HepG2 (cell line): ENCODE measurements at places on chromosomes 3 and 15. TPM values are rescaled to one million over a fixed set of nuclear protein-coding genes. Genes with fewer than 3 reads are reported as not detected.

Gene FBLN2
- not detected in 2 replicates for total RNA-seq

DNA sequence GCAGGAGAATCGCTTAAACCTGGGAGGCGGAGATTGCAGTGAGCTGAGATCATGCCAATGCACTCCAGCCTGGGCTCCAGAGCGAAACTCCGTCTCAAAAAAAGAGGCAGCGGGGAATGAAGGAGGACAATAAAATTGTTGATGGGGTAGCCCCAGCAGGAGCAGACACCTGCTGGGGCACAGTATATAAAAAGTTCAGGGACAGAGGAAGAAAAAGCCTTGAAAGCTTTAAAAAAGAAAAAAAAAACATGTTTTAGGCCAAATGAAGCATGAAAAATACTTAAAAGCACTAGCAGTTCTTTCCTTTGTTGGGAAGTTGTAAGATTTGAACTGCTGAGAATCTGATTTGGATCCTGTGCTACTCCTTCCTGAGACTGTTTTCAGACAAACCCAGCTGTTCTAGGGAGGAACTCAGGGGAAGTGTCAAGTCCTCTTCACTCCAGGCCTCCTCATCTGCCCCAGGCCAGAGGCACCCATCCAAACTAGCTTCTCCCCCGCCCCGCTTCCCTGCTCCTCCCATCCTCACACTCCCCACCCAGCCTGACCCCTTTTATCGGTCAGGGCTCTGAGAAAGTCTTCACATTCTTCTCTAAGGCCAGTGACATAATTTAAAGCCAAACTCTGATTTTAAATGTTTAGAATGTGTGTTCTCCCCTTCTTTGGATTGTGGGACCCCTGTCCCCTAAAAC is 4.9 kb downstream of the IL17RD start:
- DNase-seq: no peak

DNA sequence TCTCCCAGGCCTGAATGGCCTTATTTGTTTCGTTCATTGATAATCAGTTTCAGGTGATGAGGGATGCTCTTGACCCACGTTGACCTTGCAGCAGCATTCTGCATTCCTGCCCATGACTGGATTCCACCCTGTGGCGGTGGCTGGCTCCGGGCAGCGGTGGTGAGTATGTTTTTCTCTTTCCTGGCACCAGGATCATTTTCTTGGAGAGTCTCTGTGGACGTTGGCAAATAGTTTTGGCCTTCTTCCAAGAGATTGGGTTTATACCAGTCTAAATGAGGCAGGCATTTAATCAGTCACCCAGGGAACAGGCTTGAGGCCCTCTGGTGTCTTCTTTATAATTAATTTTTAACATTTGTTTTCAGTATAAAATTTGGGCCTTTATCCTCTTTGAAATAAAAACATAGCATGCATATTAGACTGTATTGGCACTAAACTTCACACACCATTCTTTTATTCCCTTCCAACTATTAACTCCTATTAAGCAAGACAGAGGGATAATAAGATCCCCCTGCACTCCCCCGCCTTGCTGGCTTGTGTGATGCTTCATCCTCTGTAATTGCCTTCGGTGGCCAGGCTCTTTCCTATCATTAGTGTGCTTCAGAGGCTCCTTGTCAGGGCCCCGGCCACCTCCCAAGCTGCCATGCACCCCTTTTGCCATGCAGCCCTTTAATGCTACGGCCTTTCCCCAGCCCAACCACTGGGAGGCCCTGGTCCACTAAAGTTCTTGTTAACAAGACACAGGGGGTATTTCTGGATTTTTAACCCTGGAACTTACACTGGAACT is 176.2 kb upstream of the TOPAZ1 start:
- no peak for DNase-seq

- no peak for DNase-seq
Observed at GRCh38 chr3:183151086-183151485, 11.4 kb downstream of the LAMP3 start.

DNA sequence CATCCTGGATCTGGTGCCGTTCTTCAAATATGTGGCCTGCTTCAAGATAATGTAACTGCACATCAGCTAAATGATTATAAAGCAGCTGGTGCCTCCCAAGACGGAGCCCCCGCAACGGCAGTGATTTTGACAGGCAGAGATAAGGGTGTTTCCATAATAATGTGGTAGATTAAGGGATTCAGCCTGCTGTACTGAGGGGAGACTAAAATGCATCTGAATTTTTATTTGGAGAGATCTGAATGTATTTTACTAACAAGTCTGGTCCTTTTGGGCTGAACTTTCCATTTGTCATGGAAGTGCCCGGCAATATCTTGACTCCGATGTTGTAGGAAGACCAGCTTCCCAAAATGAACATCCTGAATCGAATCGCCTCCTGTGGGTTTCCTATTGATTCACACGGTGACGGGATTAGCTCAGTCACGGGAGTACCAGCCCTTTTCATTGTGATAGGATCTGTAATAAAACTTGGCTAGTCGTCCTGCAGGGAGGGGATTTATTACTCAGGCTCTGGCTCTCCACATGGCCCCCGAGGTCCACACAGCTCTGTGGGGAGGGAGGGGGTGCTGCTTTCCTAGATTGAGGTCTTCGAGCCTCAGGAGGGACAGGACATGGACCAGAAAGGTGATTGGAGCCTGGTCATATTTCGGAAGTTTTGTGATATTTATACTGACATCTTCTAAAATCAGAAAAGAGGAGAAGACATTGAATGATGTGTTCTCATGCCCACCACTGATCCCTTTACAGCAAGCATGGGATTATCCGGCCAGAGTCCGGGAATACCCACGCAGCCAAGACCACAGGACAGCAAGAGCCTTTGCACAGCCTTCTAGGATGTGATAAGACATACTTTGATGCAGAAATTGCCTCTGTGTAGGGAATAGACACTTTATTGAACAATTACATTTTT is 2.5 kb upstream of the PCSK6 start:
- DNase-seq: no peak

Gene FMN1
- 0.60 and 0.81 TPM in 2 replicates for total RNA-seq

DNA sequence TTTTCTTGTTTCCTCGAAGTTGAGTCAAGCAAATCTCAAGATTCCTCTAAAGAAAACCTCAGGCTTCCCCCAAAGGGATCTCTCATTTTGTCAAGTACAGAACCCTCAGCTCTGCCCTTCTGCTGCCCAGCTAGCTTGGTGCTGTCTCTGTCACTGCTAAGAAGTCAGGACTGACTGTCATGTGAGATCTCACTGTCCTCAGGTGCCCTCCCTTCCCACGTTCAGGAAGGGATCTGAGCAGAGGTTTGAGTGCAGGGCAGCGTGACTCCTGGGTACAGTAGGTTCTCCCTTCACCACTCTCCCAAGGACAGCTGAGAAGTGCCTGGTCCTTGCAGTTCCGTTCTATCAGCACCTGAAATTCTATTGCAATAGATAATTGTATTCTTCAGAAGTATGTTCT is 229.7 kb downstream of the SLCO3A1 start:
- DNase-seq: no peak

DNA sequence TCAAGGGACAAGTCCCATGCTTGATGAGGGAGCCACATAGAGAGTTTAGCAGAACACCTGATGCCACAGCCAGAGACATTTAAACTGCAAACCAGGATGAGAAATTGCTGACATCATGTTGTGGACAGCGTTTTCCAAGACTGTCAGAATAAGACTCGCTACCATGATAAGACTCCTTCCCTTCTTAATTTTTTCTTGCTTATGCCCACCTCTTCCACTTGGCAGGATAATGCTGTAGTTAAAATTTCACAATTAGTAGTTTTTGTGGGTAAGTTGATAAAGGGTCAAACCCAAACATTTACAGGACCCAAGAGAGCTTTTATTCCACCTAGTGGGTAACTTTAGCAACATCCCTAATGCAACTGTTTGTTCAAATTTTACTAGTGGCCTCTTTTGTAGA is 3.0 kb upstream of the PIAS1 start:
- no peak for DNase-seq

Gene FOXL2
- not detected in 2 replicates for total RNA-seq

DNA sequence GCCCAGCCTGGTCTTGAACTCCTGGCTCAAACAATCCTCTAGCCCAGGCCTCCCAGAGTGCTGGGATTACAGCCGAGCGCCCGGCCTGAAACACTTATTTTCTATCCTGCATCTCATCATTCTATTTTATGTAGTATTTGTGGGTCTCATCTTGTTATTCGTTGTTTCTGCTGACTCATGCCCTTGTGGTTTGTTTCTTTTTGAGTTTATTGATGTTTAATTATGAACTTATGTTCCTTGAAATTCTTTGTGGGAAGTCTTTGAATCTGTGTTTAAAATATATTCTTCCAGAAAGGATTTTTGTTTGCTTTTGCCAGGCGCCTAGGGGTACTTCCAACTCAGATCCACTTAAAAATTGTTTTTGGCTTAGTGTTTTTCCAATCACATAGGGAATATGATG is 78.3 kb upstream of the C15orf39 start:
- no peak for DNase-seq

GRCh38 chr3:197426121-197426566 is 127.7 kb upstream of the DLG1 start:
- no peak for DNase-seq

Gene STRA6
- 0.81 and 2.1 TPM in 2 replicates for total RNA-seq

Gene RTP1
- total RNA-seq: not detected in 2 replicates

DNA sequence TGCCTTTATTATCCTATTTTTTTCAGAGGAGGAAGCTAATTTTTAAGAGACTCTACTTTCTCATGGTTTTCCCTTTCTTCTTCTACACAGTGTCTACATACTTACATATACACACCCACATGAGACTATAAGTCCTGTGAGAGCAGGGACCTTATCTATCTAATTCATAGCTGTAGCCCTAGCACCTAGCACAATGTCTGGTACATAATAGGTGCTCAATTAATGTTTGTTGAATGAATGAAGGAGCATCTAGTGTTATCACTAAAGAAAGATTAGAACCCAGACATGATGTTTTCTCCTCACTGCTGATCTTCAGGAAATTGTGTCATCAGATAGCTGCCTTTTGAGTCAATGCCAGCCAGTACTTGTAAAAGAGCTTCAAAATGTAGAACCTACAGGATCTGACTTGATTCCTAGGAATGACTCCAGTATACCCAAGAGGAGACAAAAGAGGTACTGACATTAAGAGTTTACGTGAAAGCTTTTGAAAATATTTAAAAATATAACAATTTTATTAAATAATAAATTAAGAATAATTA is 2.5 kb downstream of the SCG5 start:
- DNase-seq: no peak

DNA sequence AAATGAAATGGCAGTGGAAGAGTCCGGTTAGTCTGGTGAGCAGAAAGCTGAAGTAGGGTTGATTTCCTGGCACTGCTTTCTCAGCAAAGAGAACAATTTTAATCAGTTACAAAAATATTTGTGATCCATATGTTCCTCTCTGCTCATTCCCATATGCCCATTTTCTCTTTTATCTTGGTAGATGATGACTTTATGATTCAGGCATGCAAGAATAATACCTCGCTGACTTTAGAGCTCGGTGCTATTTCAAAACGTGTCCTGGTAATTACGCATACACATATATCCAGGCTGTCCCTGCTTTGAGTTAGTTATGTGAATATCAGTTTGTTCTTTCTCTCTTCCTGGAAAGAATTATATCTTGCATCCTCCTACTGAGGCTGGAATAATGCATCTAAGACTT is 38.5 kb downstream of the ARPP21 start:
- no peak for DNase-seq

GRCh38 chr3:100183608-100184125 is 69.4 kb upstream of the FILIP1L start:
- no peak for DNase-seq

DNA sequence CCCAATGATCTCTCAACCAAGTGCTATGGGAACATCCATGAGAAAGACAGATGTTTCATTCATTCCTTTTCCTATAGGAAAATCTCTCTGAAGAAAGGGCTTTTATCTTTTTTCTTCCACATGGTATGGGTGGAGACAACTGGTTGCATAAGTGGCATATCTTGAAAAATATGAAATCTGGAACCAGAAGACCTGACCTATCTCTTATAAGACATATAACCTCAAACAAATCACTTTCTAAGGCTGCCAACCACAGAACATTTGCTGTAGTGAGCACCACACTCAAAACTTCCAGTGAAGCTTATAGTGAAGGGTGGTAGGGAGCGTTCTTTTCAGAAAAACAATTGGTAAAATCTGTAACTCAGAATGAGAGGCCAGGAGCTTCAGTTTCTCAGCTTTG is 58.5 kb downstream of the SHQ1 start:
- no peak for DNase-seq

- no peak for DNase-seq
Observed at GRCh38 chr3:101725194-101725889, 928 bp downstream of the CEP97 start.

GRCh38 chr15:92839696-92840095 is 60.4 kb upstream of the CHD2 start:
- no peak for DNase-seq

Gene AP3B2
- total RNA-seq: not detected in 2 replicates

GRCh38 chr3:153029350-153029749 is 132.7 kb upstream of the RAP2B start:
- no peak for DNase-seq

Gene TTLL13
- 0.29 TPM in 1 of 2 replicates, not detected in the other for total RNA-seq

DNA sequence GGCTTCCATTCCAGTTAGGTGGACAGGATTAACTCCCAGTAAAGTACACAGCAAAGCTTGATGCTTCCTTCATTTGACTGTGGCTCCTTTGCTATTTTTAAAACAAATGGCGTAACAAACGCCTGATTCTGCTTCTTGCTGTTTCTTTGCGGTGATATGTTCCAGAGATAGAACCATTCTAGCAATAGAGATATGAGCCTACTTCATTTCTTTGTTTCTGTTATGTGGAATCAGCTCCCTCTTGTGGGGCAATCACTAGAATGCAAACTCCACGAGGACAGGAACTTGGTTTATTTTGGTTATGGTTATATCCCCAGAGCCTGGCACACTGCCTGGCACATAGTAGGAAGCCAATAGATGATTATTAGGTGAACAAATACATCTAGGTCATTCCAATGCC is 122.6 kb upstream of the SLC6A11 start:
- no peak for DNase-seq

DNA sequence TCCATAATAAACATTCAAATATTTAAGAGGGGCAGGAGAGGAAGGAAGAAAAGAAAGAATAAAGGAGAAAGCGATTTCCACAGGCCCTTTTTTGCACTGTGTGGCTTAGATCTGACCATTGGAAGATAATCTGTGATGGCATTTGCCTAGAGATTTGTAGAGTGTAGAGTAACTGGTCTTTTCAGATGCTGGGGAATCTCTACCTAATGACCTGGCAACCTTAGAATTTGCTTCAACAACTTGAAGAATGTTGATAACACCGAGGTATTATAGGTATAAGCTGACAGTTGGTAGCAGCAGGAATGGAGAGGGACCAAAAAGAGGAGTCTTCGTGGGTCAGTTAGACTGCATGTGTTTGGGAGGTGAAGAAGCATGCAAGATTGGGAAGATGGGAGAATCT is 20.9 kb upstream of the AVEN start:
- DNase-seq: no peak

Gene SH2D7
- total RNA-seq: not detected in 2 replicates

- DNase-seq: no peak
Observed at GRCh38 chr3:174208161-174208560, 651.0 kb upstream of the NAALADL2 start.
